ENCODE measurements at places on chromosomes 2 and 18.

DNA sequence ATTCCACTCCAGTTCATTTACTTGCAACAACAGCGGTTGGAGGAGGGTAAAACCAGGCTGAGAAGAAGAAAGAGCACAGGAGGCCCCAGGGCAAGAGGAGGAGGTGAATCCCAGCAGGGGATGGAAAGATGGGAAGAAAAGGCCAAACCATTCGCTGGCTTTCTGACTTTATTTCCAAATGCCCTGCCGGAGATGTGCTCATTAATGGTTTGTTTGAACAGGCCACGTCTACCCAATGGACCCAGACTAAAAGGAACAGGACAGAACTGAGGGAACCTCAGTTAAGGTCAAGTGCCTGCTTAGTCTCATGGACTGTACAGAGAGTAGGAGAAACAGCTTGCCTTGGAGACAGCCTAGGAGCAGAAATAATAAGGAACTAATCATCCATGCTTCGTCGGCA, 121.6 kb upstream of the NDUFV2 start:
- no peak for DNase-seq

DNA sequence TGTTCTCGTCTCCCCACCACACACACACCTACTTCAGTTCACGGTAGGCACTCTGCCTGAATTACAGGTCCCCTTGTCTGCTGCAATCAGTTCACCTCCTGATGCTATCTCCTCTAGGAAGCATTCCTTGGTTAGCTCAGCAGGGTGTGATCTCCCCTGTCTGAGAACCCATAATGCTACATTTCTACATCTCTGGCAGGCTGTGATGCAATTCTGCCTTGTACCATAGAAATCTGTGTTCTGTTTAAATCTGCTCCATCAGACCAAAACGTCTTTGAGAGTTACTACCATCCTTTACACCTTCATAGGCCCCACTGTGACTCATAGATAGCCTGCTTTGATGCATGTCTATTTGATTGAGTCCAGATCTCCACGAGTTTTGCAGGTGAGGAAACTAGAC, 103.9 kb downstream of the TTC32 start:
- DNase-seq: no peak

GRCh38 chr18:62767321-62767720, 52.0 kb downstream of the PHLPP1 start:
- DNase-seq: no peak

DNA sequence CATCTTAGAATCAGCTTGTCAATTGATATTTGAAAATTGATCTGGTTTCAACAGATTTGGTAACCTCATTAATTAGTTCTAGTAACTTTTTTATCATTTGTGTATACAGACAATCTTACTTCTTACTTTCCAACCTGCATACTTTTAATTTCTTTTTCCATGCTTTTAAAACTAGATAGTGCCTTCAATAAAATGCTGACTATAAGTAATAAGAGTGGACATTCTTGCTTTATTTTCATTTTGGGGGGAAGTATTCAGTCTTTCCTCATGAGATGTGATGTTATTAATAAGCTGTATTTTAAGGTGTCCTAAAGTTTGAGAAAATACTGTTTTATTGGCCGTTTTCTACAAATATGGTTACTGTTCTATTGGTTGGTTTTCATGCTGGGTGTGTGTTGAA, 109.1 kb downstream of the KCNH7 start:
- DNase-seq: no peak

DNA sequence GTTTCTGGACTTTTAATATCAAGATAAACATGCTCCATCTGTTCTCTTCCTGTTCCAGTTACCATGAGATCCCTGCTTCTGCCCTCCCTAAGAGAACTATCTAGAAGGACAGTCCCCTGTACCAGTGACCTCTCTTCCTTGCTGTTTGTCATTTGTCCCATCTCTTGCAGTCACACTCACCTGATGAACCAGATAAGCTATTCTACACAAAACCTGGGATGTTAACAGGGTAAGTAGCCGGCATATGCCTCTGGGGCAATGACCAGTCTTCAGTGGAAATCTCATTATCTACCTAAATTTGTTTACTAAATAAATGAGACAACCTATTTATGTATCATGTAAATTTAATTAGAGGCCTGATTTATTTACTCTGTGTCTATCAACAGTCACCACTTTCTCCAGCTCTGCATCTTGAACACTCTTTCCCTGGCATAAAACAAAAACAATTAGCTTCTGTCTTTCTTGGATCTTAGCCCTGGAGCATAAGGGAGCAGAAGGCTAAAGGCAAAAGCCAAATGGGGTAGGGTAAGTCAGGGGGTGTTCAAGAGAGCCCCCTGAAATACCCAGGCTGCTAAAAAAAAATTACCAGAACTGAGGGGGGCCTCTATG, 337.7 kb downstream of the ALK start:
- no peak for DNase-seq

DNA sequence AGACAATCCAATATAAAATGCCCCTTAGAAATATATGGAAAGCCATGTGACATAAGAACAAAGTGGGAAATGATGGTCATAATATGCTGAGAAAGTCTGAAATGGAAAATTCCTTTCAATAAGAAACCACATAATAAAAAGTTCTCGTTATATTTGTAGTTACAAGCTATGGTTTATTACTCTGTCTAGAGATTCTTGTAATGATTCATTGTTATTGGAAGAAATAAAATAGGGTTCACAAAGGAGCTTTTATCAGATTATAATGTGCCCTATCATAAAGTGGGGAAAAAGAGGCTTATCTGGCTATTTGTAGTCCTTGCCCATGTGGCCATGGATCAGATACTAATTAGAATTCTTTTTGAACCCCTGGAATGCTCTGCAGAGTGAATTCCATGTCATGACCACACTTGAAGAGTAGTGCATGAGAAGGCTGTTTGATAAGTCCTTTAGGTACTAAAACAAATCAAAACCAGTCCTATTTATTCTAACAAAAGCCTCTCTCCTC, 420.7 kb upstream of the NRP2 start:
- DNase-seq: no peak

- no peak for DNase-seq
Measured at GRCh38 chr2:203582468-203582867, 47.4 kb upstream of the RAPH1 start.

- DNase-seq: no peak
Measured at GRCh38 chr2:217326238-217327022, 466.6 kb upstream of the TNP1 start.

- DNase-seq: no peak
Measured at GRCh38 chr2:112733456-112733855, 12.6 kb downstream of the NT5DC4 start.

GRCh38 chr18:73793386-73793785, 354.2 kb downstream of the FBXO15 start:
- no peak for DNase-seq

GRCh38 chr18:28108814-28109213, 68.1 kb downstream of the CDH2 start:
- DNase-seq: no peak

GRCh38 chr18:32930695-32931301, 158.0 kb upstream of the KLHL14 start:
- no peak for DNase-seq

GRCh38 chr2:218429911-218430692, 11.2 kb downstream of the VIL1 start:
- DNase-seq: no peak

- no peak for DNase-seq
Measured at GRCh38 chr2:199018826-199019225, 438.9 kb downstream of the SATB2 start.

DNA sequence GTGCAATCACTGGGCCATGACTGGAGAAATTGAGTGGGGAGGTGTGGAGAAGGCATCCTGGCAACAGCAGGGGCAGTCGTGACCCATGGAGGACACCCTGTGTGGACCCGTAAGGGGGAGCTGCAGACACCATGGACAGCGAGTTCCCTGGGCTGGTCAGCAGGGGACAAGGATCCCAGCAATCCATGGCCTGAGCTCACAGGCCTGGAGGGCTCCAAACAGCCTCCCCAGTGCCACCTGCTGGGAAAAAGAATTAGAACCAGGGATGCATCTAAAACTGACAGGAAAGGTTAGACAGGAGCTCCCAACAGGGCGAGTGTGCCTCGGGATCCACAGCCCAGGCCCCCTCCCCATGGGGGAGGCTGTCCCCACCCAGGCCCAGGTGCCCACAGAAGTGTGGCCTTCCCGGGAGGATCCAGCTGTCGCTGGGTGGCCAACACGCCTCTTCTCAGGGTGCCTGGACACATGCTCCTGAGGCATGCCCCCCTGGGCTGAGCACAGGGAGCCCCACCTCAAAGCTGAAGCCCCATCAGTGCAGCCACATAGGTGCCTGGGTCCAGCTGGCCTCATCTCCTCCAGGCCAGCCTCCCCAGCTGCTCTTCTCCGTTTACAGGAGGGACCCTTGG, 20.5 kb upstream of the KIF1A start:
- DNase-seq: peak; percentile 71

- no peak for DNase-seq
Measured at GRCh38 chr2:173354073-173354581, 545 bp upstream of the CDCA7 start.

DNA sequence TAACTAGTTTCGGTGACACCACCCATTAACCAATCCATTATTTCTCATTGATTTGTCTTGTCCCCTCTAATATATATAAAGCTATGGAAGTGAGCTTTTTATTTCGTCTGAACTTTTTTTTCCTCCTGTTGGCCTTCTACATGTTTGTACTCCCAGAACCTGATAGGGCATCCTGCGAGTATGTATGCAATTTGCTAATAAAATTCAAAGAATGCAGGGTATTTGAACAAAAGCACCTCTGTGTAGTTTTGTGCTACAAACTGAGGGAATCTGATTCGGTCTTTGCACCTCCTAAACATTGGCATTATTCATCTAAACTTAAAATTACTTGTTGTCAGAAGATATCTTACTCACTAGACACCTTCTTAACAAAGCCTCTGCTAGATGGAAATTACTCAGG, 242.9 kb upstream of the TMEFF2 start:
- DNase-seq: no peak

GRCh38 chr18:9296233-9297006, 38.2 kb upstream of the TWSG1 start:
- DNase-seq: no peak

DNA sequence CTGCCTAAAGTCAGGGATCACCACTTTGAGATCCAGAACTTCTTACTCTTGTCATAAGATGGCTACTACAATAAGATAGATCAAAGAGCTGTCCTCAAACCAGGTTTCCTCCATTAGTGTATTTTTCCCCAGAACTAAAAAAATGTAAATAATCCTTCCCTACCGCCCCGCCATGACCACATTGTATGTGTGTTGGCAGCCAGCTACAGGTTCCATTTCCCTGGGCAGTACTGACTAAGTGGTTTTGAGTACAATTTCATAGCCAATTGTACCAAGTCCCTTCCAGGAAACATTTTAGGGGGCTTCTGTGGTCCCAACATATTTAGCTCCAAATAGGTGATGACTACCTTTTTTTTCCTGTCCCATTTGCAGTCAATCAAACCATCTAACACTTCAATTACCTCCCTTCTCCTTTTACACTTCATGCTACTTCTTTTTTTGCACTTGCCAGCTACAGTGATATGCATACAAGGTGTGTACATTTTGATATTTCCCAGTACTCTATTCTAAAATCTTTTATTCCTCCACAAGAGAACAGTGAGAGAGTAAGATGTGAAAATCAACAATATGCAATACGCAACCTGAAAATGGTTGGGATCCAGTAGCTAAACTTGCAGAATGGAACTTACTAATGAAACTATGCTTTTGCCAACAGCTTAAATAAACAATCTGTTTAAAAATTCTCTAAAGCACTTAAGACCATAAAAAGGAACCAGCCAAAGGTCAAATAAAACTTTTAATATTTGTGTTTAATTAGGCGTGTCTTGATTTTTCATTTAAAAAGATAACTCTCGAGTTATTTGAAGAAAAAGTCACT, 3.9 kb downstream of the PUM2 start:
- no peak for DNase-seq

- DNase-seq: no peak
Measured at GRCh38 chr2:195438692-195439091, 218.3 kb upstream of the SLC39A10 start.

- no peak for DNase-seq
Measured at GRCh38 chr2:187959821-187960220, 331.9 kb upstream of the GULP1 start.

GRCh38 chr2:67650291-67651133, 253.4 kb downstream of the ETAA1 start:
- DNase-seq: peak; percentile 62

GRCh38 chr2:9213477-9214051, 7.0 kb downstream of the ASAP2 start:
- no peak for DNase-seq

DNA sequence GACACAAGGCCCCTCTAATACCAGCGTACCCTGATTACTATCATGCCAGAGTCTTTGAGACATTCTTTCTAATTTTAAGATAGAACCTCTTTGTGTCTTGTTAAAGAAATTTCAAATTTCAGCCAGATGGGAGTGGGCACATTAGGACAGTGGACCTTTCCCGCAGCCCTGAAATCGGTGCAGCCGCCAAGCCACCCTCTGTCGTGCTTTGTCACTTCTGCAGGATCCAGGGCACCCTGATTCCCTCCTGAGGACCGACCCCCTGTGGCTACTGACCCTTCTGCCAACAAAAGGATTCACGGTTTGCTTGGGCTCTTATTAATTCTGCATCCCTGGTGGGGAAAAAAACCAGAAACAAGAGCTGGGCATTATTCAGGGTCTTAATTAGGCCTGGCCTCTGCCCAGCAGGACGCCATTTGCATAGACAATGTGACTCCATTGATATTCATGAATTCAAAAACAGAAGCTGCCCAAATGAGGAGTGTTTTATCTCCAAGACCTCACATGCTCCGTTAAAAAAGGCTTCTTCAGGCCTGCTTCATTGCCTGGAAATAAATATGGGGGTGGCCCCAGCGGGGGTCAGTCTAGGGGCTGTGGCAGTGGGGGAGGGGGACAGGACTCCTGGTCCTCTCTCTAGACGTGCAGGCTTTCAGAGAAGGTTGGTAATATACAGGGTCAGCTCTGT, 116.9 kb downstream of the ALPK2 start:
- DNase-seq: no peak

DNA sequence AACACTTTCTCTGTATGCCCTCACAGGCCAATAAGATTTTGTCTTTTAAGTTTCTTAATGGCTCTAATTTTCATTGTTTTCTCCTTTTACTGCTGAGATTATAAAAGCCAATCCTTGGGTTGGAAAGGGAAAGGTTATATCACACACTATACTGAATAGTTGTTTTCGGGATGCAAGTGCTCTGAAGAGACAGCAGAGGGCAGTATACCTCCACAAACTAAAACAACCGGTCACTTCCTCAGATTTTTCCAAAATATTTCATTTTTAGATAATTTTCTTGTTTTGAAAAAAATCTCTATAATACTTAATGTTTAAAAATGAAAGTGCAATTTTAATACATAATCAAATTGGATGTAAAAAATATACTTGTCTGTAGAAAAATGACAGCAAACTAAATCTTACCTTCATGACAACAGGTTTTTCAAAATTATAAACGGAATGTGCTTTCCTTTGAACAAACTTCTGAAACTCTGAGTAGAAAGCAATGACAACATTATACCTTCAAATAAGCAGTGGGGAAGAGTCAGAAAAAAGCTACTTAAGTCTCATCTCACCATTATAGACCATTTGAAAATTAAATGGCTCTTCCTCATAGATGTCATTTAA, 82.7 kb downstream of the ORC4 start:
- DNase-seq: no peak

- DNase-seq: no peak
Measured at GRCh38 chr2:241412144-241412543, 56.1 kb downstream of the FARP2 start.

Data from neural crest cell (in vitro differentiated cells).